ENCODE measurements at places on chromosomes 2 and 18.

- DNase-seq = no peak
These were observed 99.5 kb downstream of the DTNA start for GRCh38 chr18:34809451-34810072.

- DNase-seq = no peak
These were observed 325.7 kb upstream of the ACVR2A start for GRCh38 chr2:147519178-147519577.

GRCh38 chr18:13159579-13159978, 59.0 kb upstream of the LDLRAD4 start:
- no peak for DNase-seq

DNA sequence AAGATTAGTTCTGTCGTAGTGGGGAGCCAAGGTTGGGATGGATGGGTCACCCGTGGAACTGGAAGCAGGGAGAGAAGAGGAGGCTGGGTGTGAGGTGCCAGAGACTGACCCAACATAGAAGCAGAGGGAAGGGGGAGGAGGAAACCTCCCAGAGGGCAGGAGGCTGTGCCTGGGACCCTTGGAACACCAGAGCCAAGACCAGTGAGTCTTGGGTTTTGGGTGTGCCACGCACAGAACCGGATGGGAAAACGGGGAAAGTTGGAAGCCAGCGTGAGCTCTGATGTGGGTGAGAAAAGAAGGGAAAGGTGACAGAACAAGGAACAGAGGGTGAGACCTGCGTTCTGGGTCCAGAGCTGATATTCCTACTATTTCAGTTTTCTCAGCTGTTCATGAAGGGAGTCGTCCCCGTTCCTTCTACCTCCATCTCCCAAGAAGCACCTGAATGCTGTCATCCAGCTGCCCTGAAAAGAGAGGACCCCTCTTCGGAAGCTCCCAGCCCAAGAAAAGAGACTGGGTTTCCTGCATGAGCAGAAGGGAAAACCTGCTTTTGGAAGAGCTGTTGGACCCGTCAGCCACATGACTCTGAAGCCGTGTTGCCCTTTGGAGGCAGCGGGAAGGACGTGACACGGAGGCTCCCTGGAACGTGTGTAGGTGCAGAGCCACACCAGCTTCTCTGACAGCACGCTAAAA, 250.1 kb downstream of the NDUFA10 start:
- DNase-seq = no peak

DNA sequence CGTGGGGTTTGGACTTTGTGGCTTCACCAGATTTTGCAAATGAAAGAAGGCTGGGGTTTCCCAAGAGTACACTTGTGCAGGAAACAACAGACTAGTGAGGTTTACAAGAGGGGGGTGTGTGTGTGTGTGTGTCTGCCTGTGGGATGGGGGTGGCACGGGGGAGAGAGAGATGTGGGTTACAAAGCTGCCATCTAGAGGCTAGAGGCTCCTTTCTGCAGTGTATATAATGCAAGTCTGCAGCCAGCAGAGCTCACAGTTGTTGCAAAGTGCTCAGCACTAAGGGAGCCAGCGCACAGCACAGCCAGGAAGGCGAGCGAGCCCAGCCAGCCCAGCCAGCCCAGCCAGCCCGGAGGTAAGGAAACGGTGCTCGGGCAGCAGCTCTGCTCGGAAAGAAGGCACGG, at the start of gene ACKR3:
ACKR3 (plus strand) TSS at position 253 of the 401 bp plus-strand sequence. CDS start 10,641 bp downstream, outside the sequence.
- no peak for DNase-seq

DNA sequence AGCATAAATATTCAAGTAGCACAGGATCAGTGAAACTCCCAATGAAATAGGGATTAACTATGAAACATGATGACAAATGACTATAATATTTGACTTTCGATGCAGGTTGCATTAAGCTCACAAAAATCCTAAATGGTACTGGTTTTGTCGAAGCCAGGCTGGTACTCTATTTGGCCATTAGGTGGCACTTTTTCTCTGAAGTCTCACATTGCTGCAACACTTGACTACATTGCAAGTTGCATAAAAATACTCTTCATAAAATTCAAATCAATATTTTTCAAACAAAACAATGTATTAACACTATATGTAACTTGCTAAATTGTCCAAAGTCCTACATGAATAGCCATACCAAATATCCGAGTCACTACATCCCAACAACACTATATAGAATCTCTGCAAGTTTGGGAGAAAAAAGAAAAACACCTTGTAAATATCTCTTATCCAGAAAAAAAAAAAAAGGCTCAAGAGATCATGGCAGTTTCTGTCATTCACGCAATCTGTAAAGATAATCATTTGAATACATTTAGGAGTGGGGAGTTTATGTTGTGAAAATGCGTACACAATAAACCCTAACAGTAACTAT, 9.5 kb downstream of the RTTN start:
- peak; percentile 5 for DNase-seq

DNA sequence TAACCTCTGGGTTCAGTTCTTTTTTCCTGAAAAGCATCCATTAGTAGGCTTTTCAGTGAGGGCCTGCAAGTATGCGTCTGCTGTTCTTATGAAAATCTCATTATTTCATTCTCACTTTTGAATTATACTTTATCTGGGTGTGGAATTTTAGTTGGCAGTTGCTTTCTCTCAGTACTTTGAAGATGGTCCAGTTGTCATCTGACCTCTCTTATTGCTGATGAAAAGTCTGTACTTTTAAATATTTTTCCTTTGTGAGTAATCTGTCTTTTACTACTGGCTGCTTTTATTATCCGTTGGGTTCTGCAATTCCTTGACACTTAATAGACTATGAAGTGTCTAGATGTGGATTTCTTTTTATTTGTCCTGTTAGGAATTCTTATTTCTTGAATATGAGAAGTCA, 307.8 kb downstream of the CYP26B1 start:
- DNase-seq = no peak

DNA sequence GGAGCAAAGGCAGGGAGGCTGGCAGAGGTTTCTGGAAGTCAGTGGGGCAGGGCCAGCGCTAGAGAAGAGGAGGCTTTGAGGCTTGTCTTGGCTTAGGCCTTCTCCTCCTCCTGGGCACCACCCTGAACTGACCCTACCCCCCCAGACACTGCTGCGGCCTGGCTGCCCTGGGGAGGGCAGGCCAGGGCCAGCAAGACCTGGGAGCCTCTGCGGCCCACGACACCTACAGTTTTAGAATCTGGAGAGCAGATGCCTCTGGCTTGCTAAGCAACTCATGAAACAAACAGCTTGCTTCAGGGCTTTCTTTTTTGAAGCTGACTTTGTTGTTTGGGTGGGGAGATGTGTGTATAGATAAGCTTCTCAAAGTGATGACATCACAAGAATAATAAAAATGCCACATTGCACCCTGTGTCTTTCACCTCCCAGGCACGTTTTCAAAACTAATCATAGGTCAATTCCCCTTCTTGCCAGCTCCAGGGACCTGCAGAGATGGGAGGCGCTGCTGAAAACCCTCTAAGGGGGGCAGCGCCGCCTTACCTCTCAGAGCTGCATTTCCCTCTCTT, 46.2 kb upstream of the SMAD7 start:
- no peak for DNase-seq

DNA sequence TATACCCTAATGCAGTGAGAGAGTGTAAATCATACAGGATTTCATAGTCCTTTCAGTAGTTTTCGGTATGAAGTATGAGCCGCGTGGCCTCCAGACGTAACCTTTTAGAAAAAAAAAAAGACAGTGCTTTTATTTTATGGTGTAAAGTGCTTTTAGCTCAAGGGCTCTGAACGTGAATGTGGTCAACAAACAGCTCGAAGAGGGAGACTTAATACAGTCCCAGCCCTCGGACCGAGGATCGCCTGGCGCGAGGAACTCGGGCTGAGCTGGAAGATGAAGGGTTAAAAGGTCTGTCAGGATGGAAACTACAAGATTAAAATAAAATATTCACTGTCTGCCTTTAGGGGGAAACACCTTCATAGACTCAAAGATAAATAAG, 4.0 kb upstream of the BCL11A start:
- DNase-seq = no peak

All from forelimb muscle (tissue), 1 donor.